ENCODE measurements at places on chromosomes 3 and 15. TPM values are rescaled to one million over a fixed set of nuclear protein-coding genes. Genes with fewer than 3 reads are reported as not detected.

The CTXND1 gene
- not detected for total RNA-seq

- H3K36me3 ChIP-seq: no peaks in the 10 kb centered on the region
- no peaks in the 10 kb centered on the region for H3K27me3 ChIP-seq
- H3K4me1 ChIP-seq: no peaks in the 10 kb centered on the region
- H3K4me3 ChIP-seq: no peak overlapping the region
These were observed 82.1 kb downstream of the VPS8 start for GRCh38 chr3:184894051-184894450.

GRCh38 chr3:139288266-139288821 lies 55.5 kb upstream of the MRPS22 start:
- no peak overlapping the region for H3K4me3 ChIP-seq
- no peaks in the 10 kb centered on the region for H3K4me1 ChIP-seq
- no peak overlapping the region for H3K27ac ChIP-seq
- H3K36me3 ChIP-seq: no peaks in the 10 kb centered on the region
- DNase-seq: no peak

- no peak overlapping the region for H3K27ac ChIP-seq
- H3K4me3 ChIP-seq: no peak overlapping the region
- no peaks in the 10 kb centered on the region for H3K27me3 ChIP-seq
- no peaks in the 10 kb centered on the region for H3K4me1 ChIP-seq
- H3K36me3 ChIP-seq: no peaks in the 10 kb centered on the region
These were observed 41.8 kb upstream of the GAP43 start for GRCh38 chr3:115581362-115582135.

- no peaks in the 10 kb centered on the region for H3K27me3 ChIP-seq
- DNase-seq: no peak
- no peaks in the 10 kb centered on the region for H3K36me3 ChIP-seq
- no peaks in the 10 kb centered on the region for H3K4me1 ChIP-seq
- H3K4me3 ChIP-seq: no peak overlapping the region
- H3K27ac ChIP-seq: no peak overlapping the region
These were observed 48.7 kb downstream of the MYO5C start for GRCh38 chr15:52246686-52247431.

GRCh38 chr3:71972031-71972430 lies 187.1 kb upstream of the PROK2 start:
- no peaks in the 10 kb centered on the region for H3K27me3 ChIP-seq
- no peak overlapping the region for H3K4me3 ChIP-seq
- no peak overlapping the region for H3K27ac ChIP-seq
- DNase-seq: no peak

DNA sequence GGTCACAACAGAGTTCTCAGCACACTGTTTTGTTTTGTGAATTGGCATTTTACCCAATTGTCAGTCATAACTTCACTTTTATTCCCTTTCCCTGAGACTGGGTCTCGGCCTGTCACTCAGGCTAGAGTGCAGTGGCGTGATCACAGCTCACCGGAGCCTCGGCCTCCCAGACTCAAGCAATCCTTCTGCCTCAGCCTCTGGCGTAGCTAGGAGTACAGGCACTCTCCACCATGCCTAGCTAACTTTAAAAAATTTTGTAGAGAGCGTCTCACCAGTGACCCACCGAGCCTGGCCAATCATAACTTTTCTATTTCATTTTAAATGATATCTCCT lies 26.5 kb downstream of the TRIM71 start:
- H3K4me1 ChIP-seq: no peaks in the 10 kb centered on the region
- no peak overlapping the region for H3K4me3 ChIP-seq
- no peak overlapping the region for H3K27ac ChIP-seq
- H3K36me3 ChIP-seq: no peaks in the 10 kb centered on the region
- H3K27me3 ChIP-seq: no peaks in the 10 kb centered on the region

Measured in prostate gland (tissue), 2 donors.